Activated naive CD4-positive, alpha-beta T cell treated with anti-CD3 and anti-CD28 coated beads for 36 hours (primary cell): ENCODE measurements at places on chromosomes 1 and 21.
A peak's percentile ranks its signal among the peaks of the same experiment; 100 is the strongest.

- no peak for DNase-seq
Measured at GRCh38 chr1:156667610-156667967, 9.6 kb downstream of the NES start.

- DNase-seq = peak; percentile 84
Measured at GRCh38 chr1:159015440-159015909, 5.8 kb downstream of the IFI16 start.

- no peak for DNase-seq
Measured at GRCh38 chr1:2495546-2495945, 19.5 kb downstream of the PLCH2 start.

- DNase-seq = no peak
Measured at GRCh38 chr1:216314379-216315095, 108.7 kb downstream of the USH2A start.

DNA sequence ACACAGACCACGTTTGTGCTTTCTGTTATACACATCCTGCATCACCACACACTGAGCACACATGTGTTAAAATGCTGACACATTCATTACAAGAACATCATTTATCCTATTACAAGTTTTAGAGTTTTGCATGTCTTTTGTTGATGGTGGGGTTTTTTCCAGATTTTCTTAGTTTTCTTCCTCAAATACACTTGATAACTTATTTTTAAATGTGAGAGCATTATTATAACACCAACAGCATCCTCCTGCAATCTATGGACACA is 67.3 kb downstream of the TGFBR3 start:
- DNase-seq = no peak

GRCh38 chr1:15656464-15656863 is 27.7 kb upstream of the PLEKHM2 start:
- DNase-seq = no peak

- no peak for DNase-seq
Measured at GRCh38 chr1:197783510-197783948, 8.2 kb upstream of the DENND1B start.

DNA sequence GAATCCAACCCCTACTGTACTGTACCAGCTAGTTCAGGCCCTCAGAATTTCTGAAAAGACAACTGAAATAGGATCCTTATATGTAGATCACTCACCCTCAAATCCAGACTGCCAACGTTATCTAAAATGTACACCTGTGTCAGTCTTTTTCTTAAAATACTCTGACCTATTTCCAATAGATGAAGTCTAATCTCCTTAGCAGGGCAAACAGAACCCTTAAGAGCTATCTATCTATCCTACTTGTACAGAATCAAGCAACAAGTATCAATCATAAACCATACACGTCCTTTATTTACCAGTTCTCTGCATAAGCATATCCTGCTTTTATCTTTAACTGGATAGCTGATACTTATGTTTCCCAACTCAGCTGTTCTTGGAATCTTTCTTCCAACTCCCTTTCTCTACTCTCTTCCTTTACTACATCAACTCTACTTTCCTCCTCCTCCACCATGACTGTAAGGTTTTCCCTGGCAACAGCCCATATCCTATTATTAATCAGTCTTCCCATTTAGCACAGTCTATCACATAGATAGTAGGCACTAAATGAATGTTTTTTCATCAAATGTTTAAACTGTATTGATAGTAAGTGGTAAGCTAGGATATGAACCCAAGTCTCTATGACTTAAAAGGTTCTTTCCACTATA is 2.8 kb downstream of the LRIF1 start:
- no peak for DNase-seq

DNA sequence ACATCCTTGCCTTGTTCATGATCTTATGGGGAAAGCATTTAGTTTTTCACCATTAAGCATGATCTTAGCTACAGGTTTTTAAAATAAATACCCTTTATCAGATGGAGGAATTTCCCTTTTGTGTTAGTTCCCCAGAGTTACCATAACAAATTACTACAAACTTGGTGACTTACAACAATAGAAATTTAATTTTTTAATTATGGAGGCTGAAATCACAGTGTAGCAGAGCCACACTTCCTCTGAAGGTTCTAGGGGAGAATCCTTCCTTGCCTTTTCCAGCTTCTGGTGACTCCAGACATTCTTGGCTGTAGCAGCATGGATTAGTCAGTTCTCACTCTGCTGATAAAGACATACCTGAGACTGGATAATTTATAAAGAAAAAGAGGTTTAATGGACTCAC is 18.5 kb downstream of the MIGA1 start:
- no peak for DNase-seq
